KBM-7 (cell line): ENCODE measurements at places on chromosomes 6 and 20.
A peak's percentile ranks its signal among the peaks of the same experiment; 100 is the strongest.

DNA sequence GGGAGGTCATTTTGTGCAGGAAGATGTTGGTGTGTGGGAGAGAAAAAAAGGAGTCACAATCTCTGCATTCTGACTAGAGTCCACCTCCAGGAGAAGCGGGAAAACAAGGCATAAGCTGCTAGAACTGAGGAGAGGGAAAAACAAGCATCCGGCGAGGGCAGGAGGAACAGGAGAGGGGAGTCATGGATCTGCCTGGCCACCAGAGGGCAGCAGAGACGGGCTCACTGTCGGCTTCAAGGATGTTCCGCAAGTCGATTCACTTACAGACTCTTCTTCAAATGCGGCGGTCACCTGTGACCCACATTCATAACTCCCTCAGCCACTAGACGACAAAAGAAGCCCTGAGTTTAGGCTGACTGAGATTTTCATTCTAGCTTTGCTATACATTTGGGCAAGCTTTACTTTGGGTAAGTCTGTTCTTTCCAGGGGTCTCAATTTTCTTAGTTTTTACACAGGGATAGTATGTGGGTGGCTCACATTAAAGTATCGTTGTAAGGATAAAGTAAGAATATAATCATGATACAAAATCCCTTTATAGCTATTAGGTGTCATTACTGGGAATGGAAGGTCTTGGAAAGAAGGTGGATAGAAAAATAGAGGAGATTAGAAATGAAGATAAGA lies 6.6 kb upstream of the BTNL2 start:
- DNase-seq = peak; percentile 82

GRCh38 chr6:35411066-35411465 lies 41.1 kb upstream of the FANCE start:
- peak; percentile 34 for DNase-seq

GRCh38 chr6:169366258-169366901 lies 112.7 kb upstream of the THBS2 start:
- no peak for DNase-seq

DNA sequence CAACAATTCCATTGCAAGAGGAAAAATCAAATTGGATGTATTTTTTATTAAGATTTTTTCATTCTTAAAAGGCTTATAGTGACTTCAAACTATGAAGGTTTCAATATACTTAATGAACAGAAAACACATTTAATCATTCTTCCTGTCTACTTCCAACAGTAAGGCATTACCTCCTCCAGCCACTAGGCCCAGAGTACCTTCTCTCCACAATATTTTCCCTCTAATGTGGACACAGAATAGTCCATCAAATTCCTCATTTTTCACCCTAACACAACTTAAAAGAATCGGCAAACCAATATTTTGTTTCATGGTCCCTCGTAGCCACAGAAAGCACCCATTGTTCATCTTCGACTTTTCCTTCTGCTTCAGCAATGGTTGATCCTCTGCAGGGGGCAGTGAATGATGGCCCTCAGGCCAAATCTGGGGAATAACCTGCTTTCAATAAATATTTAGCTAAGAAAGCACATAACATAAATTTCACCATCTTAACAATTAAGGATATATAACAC lies 335.4 kb upstream of the ID4 start:
- no peak for DNase-seq

DNA sequence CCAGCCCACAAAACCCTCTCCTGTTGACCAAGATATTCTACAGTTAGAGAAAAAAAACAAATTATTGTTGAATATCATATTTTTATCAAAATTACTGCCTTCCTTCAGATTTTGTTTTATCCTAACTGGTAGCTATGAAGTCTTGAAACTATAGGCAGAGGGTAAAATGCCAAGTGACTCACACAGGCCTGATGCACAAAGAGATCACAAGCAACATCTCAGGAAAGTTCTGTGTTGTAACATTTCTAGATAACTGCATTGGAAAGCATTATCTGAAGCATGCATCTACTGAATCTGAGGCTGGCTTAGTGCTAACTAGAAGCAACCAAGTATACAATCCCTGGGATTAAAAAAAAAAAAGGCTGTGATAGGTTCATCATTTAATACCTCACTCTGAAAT lies 134.2 kb downstream of the PKHD1 start:
- no peak for DNase-seq

DNA sequence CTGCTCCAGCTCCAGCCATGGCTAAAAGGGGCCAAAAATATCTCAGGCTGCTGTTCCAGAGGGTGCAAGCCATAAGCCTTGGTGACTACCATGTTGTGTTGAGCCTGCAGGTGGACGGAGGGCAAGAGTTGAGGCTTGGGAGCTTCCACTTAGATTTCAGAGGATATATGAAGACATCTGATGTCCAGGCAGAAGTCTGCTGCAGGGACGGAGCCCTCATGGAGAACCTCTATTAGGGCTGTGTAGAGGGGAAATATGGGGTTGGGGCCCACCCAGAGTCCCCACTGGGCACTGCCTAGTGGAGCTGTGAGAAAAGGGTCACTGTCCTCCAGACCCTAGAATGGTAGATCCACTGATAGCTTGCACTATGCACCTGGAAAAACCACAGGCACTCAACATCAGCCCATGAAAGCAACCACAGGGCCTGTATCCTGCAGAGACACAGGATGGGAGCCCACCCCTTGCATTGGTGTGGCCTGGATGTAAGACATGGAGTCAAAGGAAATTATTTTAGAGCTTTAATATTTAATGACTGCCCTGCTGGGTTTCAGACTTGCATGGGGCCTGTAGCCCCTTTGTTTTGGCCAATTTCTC lies 70.5 kb downstream of the NINL start:
- DNase-seq = no peak

DNA sequence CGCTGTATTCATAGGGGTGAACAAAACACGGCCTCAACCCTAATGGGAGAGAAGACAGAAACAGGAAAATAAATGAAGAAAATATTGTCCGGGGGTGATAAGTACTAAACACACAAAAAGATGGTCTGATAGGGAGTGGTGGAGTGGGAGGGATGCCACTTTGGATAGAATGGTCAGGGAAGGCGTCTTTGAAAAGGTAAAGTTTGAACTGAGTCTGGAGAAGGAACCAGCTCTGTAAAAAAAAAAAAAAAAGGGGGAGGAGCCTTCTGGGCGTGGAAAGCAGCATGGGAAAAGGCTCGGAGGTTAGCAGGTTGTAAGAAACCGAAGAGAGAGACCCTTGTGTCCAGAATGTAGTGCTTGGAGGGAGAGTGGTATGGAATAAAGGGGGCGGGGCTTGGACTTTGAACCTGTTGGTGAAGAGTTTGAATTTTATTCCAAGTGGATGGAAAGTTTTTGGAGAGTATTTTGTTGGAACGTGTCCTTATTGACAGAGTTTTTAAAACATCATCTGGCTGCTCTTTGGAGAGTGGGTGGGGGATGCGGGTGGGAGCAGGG lies 1.8 kb downstream of the CHMP4B start:
- DNase-seq = peak; percentile 73

DNA sequence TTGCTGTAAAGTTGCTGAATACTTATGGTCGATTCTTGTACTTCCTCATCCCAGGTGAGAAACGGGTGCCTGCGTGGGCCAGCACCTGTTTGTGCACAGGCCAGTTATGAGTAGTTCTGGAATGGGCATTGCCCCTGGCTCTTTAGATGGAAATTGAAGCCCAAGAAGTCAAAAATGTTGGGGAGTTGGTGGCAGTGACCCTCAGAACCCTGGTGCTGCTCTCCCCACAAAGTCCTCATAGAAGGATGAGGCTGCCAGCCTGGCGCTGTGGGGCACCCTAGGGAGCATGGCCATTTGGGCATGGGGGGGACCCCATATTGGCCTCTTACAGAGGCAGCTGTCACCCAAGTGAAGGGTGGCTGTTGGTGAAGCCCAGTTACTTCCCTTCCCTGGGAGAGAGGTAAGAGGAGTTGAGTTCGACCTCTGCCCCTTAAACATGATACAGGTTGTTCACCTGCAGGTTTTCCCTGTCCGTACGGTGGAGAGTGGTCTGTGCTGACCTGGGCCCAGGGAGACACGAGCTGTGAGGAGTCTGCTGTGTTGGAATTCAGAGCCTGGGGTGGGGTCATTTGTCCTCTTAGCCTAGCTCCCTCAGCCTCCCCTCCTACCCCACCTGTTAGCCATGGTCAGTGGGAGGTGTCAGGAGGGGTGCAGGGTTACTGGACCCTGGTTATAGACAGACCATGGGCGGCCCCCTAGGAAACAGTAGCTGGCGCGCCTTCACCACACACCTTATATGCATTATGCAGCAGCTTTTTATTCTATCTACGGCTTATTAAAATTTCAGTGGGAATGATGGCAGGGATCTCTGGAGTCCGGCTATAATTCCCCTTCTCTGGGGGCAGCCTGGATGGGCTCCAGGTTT lies 4.9 kb downstream of the HMGA1 start:
- DNase-seq = no peak

DNA sequence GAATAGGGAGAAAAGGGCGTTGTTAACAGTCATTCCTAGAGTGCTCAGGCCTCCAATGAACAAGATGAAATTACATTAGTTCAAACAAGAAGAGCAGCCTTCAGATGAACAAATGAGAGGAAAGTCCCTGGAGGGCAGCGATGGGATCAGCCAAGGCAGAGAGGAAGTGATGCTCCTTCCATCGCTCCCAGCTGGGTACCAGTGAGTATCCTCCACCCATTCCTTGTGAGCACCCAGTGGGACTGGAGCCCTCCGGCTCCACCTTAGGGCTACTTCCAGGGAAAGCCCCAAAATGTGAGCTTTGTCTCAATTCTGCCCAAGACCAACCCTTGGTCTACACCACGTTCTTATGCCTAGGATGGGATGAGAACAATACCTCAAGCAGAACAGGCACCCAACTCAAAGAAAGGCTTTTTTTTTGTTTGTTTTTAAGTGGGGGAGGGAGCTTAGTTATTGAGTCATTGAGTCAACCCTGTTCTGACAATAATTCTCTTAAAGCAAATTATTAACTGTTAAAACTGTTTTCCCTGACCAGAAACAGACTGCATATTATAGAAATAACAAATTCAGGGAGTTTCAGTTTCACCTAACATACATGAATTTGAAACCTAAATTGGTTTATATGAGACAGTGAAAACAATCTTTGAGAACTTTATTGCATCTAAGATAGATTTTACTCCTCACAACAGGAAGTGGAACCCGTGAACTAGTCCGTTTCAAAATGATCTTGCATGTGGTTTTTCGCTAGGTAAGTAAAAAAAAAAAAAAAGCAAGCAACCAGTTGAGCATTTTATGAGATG lies 106.9 kb downstream of the IPCEF1 start:
- no peak for DNase-seq

DNA sequence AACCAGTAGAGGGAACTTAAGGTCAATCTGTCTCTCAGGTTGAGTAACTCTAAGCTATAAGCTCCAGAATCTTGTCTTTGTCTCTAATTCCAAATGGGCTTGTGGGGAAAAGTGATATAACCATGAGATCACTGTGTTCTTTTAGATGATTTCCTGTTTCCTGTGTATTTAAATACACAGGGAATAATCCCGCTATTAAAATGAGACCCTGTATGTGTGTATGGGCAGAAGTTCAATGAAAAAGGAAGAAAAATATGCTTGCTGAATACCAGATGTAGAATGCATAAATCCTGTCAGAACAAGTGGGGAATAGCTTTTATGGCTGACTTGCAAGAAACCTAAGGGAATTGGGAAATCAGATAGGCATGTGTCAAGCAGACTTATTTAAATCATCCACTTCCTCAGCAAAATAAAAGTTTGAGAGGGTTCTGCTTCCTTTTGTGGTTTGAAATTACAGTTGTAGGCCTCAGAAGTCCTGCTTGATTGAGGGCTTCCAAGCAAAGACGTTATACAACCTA lies 164.7 kb upstream of the PDE7B start:
- DNase-seq = peak; percentile 19

- DNase-seq = no peak
Observed at GRCh38 chr6:24838081-24838480, 39.4 kb upstream of the ARMH2 start.

DNA sequence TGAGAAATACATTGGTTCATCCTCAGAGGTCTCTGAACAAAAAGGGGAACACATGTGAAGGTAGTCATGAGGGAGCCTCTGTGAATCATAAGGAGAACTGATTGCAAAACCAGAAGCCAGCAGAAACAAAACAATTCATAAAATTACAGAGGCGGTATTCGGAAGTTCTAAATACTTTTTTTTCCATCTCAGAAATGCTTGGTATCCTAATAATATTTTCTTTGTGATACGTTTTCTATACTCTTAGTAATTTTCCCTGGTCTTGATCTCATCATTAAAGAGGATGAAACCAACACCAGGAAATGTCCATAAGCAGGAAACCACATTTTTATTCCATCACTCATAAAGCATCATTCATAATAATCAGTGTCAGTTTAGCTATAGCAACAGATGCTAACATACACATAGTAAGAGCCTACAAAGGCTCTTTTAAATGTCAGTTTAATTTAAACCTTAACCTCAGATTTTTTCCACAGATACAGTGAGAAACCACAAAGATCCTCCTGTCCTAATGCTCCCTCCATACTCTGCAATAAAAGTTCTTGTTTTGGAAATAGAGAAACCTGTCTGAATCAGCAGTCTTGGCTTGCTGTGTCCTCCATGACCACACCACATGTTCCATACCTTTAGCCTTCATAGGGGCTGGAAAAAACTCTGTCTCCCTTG lies 29.2 kb downstream of the SGK1 start:
- peak; percentile 79 for DNase-seq

DNA sequence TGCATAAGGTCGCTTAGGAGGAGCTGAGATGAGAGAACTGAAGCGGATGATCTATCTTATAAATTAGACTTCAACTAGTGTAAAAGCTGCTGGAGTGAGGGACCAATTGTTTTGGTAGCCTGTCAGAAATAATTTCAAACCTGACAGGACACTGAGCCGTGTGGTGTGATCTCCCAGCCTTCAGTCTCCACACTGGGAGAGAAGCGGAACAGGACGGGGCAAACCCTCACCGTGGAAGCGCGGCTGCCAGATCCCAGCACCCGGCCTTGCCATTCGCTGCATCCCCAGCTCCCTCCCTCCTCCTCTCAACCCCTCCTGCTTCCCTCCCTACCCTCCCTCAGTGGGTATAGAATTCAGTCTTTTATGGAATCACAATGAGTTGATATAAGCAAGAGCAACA lies 900.1 kb upstream of the SLC35B3 start:
- DNase-seq = no peak

GRCh38 chr20:43284486-43284885 lies 94.8 kb upstream of the PTPRT start:
- DNase-seq = peak; percentile 13

- DNase-seq = no peak
Observed at GRCh38 chr6:10084111-10084986, 330.5 kb downstream of the TFAP2A start.

DNA sequence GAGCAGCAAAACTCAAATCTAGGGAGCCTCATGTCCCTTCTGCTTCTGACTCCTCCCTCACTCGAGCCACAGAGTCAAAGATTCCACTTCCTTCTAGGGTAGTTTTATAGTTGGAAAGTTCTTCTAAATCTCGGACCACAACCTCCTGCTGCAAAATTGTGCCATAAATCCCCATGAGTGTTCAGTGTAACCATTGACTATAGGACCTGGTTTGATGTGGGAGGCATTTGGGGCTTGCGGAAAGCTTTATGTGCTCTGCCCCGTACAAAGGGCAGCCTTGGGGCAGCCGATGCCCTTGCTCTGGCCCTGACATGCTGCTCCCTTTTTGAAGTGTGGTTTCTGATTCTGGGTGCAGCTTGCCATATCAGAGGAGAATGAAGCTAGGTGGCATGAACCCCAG lies 43.6 kb upstream of the IER3 start:
- DNase-seq = peak; percentile 32
